Activated naive CD4-positive, alpha-beta T cell treated with anti-CD3 and anti-CD28 coated beads, Interleukin-2, amount 50 U/mL, for 16 hours (primary cell): ENCODE measurements at places on chromosomes 6 and 20.

GRCh38 chr6:161162722-161163121 lies 111.1 kb downstream of the AGPAT4 start:
- DNase-seq = no peak

DNA sequence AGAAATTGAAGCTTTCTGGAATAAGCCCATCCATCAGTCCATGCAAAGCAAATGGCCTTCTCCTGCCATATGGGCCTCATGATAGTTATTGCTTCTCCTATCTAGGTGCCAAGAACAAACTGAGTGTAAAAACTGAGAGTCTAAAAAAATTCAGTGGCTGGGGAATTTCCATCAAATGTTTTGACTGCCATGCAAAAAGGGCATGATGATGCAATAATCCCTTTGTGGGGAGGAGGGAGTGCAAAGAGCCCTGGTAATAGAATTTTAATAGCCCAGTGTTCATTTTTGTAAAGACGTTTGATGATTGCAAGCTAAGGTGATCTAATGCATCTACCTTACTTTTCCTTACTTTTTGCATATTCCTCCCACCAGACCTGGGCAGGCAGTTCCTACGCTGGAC lies 683.7 kb downstream of the EPM2A start:
- no peak for DNase-seq

DNA sequence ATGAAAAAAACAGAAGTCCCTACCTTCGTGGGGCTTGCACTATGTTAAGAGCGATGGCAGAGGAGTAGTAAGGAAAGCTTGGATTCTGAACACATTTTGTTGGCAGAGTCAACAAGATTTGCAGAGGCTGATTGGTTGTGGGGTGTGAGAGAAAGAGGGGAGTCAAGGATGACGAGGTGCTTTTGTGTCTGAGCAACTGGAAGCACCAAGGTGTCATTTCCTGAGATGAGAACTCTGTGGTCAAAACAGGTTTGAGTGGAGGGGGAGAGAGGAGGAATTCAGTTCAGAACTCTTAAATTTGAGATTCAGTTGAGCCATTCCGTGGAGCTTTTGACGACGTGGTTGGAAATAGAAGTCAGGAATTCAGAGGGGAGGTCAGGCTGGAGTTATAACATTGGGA lies 3.5 kb downstream of the OCSTAMP start:
- DNase-seq = no peak

- DNase-seq = no peak
Observed at GRCh38 chr6:165969184-165969583, 198.5 kb downstream of the TBXT start.

DNA sequence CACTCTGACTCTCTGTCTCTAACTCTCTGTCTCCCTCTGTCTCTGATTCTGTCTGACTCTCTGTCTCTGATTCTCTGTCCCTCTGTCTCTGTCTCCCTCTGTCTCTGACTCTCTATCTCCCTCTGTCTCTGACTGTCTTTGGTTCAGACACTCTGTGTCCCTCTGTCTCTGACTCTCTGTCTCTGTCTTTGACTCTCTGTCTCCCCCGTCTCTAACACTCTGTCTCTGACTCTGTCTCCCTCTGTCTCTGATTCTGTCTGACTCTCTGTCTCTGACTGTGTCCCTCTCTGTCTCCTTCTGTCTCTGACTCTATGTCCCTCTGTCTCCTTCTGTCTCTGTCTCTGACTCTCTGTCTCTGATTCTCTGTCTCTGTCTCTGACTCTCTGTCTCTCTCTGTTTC lies 21.7 kb upstream of the NOL4L start:
- DNase-seq = no peak

DNA sequence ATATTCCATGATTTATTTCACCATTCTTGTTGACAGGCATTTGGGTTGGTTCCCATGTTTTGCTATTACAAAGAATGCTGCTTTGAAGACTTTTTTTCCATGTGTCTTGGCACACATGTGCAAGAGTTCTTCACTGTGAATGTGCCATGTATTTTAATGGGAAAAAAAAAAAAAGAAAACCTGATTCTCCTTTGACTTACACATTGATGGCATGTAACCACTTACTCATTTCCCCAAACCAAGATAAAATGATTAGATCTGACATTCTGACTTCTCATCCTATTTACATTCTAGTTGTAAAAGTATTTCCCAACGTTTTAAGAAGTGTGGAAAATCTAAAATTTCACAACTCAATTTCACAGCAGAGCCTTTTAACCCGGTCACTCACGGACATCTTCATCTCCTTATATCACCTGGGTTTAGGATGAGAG lies 4.4 kb downstream of the CAP2 start:
- no peak for DNase-seq

- no peak for DNase-seq
Observed at GRCh38 chr20:7505835-7506221, 434.4 kb downstream of the HAO1 start.

DNA sequence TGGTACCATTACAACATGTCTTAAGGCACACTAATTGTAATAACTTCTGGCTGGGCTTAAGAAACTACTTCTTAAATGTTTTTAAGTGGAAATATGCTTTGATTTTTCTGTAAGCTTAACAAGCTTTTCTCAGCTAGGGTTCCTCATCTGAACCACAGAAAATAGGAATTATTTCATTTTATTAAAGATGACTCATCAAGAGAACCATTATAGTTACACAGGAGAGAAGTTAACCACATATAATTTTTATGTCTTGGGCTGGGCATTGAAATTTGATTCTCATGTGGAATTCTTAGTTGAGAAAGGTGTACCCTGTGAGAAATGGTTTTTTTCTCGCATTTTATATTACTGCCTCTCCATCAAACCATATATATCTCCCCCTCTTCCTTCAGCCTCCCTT lies 75.1 kb downstream of the QKI start:
- no peak for DNase-seq
